Uterus (tissue), 4 donors: ENCODE measurements at places on chromosomes 1 and 21. TPM values are rescaled to one million over a fixed set of nuclear protein-coding genes. Genes with fewer than 3 reads are reported as not detected.
A peak's percentile ranks its signal among the peaks of the same experiment; 100 is the strongest.

- H3K27ac ChIP-seq, result no peak overlapping the region
- no peak for DNase-seq
- no peaks in the 10 kb centered on the region for H3K36me3 ChIP-seq
- H3K27me3 ChIP-seq, result no peaks in the 10 kb centered on the region
- no peaks in the 10 kb centered on the region for H3K4me1 ChIP-seq
Measured at GRCh38 chr1:207946756-207947155, 35.8 kb upstream of the CD34 start.

The HLCS gene
- total RNA-seq, result 31.4 TPM

DNA sequence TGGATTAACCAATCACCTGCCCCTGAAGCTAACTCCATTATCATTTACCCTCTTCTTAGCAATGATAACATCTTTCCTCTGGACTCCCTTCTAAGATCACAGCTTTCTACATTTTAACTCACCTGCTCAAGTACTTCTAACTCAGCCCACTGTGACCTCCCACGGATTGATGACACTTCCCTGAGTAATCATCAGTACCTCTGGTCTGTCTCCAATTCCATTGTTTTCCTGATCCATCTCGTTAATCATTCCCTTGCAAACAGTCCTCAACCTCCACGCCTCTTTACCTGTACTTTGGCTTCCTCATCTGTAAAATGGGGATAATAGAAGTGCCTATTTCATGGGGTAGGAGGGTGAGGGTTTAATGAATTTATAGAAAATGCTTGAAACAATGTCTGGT is 195.3 kb upstream of the APP start:
- no peak overlapping the region for H3K27ac ChIP-seq
- no peaks in the 10 kb centered on the region for H3K27me3 ChIP-seq
- no peaks in the 10 kb centered on the region for H3K36me3 ChIP-seq
- H3K4me1 ChIP-seq, result no peaks in the 10 kb centered on the region

DNA sequence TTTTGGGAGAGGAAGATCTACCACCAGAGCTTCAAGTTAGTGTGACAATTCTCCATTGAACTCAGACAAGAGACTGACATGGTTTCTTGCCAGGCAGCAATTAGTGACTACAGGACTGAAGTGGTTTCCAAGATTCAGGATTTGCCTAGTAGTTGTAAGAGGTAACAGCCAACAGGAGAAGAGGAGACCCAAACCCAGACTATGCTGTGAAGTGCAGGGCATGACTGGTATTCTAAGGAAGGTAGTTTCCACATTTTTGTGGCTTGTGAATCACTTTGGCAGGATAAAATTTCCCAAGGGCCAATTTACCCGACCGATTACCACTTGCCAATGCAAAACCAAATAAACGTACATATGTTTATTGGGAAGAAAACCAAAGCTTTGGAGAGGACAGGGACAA is 14.7 kb upstream of the RAP1A start:
- no peaks in the 10 kb centered on the region for H3K4me1 ChIP-seq
- no peak overlapping the region for H3K27ac ChIP-seq
- no peaks in the 10 kb centered on the region for H3K27me3 ChIP-seq
- H3K4me3 ChIP-seq, result no peak overlapping the region

The SPRR2G gene
- not detected for total RNA-seq

DNA sequence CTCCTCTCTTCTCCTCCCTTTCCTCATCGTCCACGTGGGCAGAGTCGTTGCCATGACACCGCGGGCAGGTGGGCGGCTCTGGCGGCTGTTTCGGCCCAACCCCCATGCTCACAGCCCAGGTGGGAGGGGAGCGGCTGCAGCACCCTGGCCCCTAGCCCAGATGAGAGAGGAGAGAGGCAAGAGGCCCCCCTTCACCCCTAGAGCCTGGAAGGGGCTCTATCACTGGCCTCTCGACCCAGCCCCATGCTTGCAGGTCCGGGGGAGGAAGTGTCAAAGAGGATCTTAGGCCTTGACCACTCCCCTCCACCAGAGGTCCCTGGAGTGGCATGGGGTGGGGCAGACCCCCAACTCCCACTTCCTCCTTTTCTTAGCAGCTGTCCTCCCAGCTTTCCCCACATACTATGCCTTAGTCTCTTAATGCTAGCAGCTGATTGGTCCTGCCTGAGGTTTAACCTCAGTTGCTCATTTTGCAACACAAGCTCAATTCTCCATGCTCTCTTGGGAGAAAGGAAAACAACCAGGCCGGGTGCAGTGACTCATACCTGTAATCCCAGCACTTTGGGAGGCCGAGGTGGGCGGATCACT is 10.4 kb downstream of the DLGAP3 start:
- H3K27me3 ChIP-seq, result peaks cover 5% of the 10 kb centered on the region
- no peak overlapping the region for H3K27ac ChIP-seq
- DNase-seq, result no peak

The WNT3A gene
- total RNA-seq, result not detected

- peak overlapping the region; percentile 70 for H3K27ac ChIP-seq
- H3K27me3 ChIP-seq, result no peaks in the 10 kb centered on the region
- DNase-seq, result peak; percentile 71
- H3K4me3 ChIP-seq, result no peak overlapping the region
Measured at GRCh38 chr1:59520827-59521418, 224.0 kb downstream of the FGGY start.

GRCh38 chr21:32190493-32191144 is 88.2 kb downstream of the MIS18A start:
- H3K4me3 ChIP-seq, result no peak overlapping the region
- H3K4me1 ChIP-seq, result no peaks in the 10 kb centered on the region
- H3K27me3 ChIP-seq, result no peaks in the 10 kb centered on the region
- no peak for DNase-seq

GRCh38 chr21:29064850-29065481 is 8.5 kb downstream of the CCT8 start:
- H3K4me3 ChIP-seq, result no peak overlapping the region
- H3K36me3 ChIP-seq, result no peaks in the 10 kb centered on the region
- H3K4me1 ChIP-seq, result no peaks in the 10 kb centered on the region
- H3K27me3 ChIP-seq, result no peaks in the 10 kb centered on the region

GRCh38 chr1:223289621-223290020 is 74.4 kb downstream of the SUSD4 start:
- no peaks in the 10 kb centered on the region for H3K36me3 ChIP-seq
- no peaks in the 10 kb centered on the region for H3K27me3 ChIP-seq
- no peak for DNase-seq
- no peaks in the 10 kb centered on the region for H3K4me1 ChIP-seq
- H3K4me3 ChIP-seq, result no peak overlapping the region

The FALEC gene
- not detected for total RNA-seq

The LRIF1 gene
- total RNA-seq, result 12.0 TPM

- no peaks in the 10 kb centered on the region for H3K36me3 ChIP-seq
- DNase-seq, result no peak
- H3K4me3 ChIP-seq, result no peak overlapping the region
- no peaks in the 10 kb centered on the region for H3K27me3 ChIP-seq
- no peak overlapping the region for H3K27ac ChIP-seq
Measured at GRCh38 chr1:184197831-184198230, 146.3 kb downstream of the TSEN15 start.

DNA sequence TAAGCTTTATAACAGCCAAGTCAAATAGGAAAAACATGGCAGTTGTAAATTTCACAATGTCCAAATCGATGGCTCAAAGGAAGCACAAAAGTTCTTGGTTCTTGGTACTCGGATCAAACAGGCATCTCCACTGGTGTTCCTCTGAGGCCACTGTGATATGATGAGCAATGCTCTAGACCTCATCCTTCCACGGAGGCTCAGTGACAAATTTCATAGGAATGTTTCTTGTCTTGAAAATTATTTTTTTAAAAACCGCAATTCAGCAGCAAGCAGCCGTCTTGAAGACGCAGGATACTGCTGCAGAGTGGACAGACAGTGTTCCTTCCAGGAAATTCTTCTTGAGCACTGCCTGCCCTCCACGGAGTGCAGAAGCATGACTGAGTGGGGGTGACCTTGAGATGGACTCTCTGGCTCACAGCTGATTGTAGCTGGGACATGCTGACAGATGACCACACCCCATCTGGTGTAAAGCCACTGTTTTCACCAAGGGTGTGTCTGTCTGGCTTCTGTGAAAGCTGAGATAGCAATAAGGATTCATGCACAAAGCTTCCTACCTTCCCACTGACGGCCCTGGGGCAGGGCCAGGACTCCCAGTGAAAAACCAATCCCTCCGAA is 61.9 kb downstream of the TIAM1 start:
- no peaks in the 10 kb centered on the region for H3K27me3 ChIP-seq
- DNase-seq, result no peak
- H3K36me3 ChIP-seq, result no peaks in the 10 kb centered on the region
- H3K4me3 ChIP-seq, result no peak overlapping the region
- H3K4me1 ChIP-seq, result no peaks in the 10 kb centered on the region

The GREM2 gene
- total RNA-seq, result 0.26 TPM

The GNB1 gene
- total RNA-seq, result 50.2 TPM

DNA sequence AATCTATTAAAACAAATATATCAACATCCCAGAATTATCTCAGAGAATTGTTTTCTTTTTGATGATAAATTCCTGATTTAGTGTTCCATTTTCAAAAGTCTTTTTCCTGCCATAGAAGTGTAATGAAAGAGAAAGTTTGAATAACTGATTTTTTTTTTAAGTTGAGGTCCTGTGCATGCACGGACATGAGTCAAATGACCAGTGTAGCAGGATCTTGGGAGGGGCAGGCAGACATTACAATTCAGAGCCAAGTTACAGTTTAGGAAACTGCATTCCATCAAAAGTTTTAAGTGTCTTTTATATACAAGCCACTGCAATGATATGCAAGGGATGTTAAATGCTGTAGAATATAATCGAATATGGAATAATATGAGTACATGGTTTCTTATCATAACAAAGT is 227.5 kb downstream of the HMCN1 start:
- no peak overlapping the region for H3K4me3 ChIP-seq
- DNase-seq, result no peak
- H3K36me3 ChIP-seq, result no peaks in the 10 kb centered on the region

DNA sequence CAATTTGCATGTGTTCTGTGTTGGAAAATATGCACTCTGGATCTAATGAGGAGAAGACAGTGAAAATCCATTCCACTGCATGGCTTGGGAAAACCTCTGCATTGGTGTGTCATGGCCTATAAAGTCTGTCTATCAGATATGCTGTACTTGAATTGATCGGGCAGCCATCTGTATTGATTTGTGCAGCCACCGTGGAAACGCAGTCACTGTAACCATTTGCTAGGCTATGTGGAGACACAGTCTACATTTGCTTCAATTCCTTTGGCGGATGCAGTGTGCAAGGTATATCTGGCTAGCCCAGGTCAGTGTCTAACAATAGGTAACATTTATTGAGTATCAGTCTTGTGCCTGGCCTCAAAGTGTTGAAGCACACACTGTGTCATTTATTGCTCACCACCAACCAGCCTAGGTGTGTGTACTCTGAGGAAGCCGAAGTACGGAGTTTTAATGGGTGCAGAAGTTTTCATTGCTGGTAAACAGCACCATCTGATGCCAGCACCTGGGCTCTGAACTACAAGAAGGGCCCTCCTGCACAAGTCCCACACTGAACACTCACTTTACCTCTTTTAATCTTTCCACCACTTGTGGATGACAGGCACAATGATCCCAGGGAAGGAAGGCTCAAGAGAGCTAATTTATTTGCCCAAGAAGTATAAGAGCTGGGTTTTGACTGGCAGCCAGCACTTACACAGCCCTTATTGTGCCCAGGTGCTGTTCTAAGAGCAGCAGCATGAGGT is 83.4 kb downstream of the DAB1 start:
- H3K36me3 ChIP-seq, result no peaks in the 10 kb centered on the region
- no peaks in the 10 kb centered on the region for H3K27me3 ChIP-seq
- no peak overlapping the region for H3K4me3 ChIP-seq
- no peak for DNase-seq
- no peak overlapping the region for H3K27ac ChIP-seq

DNA sequence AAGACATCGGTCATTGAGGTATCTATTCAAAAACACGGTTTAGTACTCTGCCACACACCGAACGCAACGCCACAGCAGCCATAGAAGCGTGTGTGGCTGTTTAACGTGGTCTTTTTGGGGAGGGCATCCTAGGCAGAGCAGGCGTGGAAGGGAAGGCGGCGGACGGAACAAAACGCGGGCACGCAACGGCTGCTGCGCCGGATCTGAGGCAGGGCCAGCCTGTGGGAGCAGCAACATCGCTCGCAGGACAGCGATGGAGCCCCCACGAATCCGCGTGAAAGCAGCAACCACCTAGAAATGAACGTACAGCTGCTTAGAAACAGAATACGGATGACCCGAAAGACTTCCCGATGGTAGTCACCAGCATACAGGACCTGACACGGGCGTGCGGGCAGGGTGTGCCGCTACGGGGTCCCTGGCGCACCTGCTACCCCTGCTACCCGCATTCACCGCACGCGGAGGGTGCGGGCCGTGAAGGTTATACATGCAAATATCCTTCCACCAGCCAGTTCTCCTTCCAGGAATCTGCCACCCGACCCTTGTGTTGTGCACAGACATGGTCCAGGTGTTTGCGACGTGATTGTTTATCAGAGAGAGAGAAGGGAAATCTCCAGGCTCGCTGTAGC is 114.4 kb upstream of the COL6A1 start:
- H3K4me1 ChIP-seq, result no peaks in the 10 kb centered on the region
- H3K4me3 ChIP-seq, result no peak overlapping the region
- no peaks in the 10 kb centered on the region for H3K36me3 ChIP-seq

DNA sequence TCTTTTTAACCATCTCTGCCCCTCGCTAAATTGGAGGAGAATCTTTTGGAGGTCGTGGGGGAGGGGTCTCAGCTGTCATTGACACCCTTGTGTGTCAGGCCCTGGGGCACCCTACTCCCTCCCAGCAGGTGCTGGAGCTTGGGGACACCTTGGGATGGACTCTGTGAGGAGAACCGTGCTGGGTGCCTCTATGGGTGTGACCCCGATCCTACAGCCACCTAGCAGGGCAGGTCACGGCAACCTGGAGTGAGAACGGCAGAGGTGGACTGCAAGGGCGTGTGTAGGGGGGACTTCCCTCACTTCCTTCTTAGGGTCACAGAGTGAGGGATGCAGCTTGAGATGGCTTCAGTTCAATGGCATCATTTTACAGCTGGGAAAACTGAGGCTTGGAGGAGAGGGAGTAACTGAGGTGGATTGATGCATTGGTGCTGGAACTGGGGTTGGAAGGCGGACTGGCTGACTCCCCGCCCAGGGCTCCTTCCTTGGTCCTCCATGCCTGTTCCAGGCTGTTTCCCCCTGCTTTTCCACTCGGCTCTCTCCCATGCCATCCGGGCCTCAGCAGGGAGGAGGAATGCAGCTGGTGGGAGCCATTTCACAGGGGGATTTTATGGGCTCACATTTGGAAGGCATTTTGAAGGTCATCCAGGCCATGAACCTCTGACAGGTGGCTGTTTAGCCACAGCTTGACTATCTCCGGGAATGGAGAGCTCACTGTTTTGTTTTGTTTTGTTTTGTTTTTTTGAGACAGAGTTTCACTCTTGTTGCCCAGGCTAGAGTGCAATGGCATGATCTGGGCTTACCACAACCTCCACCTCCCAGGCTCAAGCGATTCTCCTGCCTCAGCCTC is 18.8 kb upstream of the ARHGEF10L start:
- no peak overlapping the region for H3K4me3 ChIP-seq
- H3K27ac ChIP-seq, result no peak overlapping the region
- no peaks in the 10 kb centered on the region for H3K27me3 ChIP-seq
- no peak for DNase-seq
- H3K36me3 ChIP-seq, result no peaks in the 10 kb centered on the region
- H3K4me1 ChIP-seq, result no peaks in the 10 kb centered on the region
